Activated T-cell treated with anti-CD3 and anti-CD28 coated beads, Interleukin-2, amount 50 U/mL, for 4 hours (primary cell): ENCODE measurements at places on chromosomes 13 and 19. TPM values are rescaled to one million over a fixed set of nuclear protein-coding genes. Genes with fewer than 3 reads are reported as not detected.

Gene TMEM59L
- total RNA-seq = not detected

Gene KIRREL2
- total RNA-seq = 0.86 TPM

Gene ZNF575
- total RNA-seq = 3.0 TPM

Gene SOX21
- total RNA-seq = not detected

Gene FGF21
- not detected for total RNA-seq

Gene REEP6
- total RNA-seq = 1.8 TPM

Gene FCAR
- total RNA-seq = not detected

Gene KLHL1
- total RNA-seq = not detected

Gene COX7A1
- not detected for total RNA-seq

Gene NKPD1
- 0.33 TPM for total RNA-seq

Gene CYP4F8
- total RNA-seq = not detected

Gene SAE1
- 112 TPM for total RNA-seq

Gene KLF5
- total RNA-seq = 4.3 TPM

Gene HCN2
- total RNA-seq = 0.20 TPM

Gene FAAP24
- total RNA-seq = 6.1 TPM

Gene LHB
- not detected for total RNA-seq

Gene APBA3
- 48.5 TPM for total RNA-seq

Gene ATP4B
- not detected for total RNA-seq

Gene KLF1
- 0.68 TPM for total RNA-seq

Gene RGCC
- 216 TPM for total RNA-seq

Gene RNASEH2A
- 39.1 TPM for total RNA-seq

Gene N4BP2L2
- 59.7 TPM for total RNA-seq

Gene ZNF441
- 2.9 TPM for total RNA-seq

Gene FGF14
- not detected for total RNA-seq

Gene SOX1
- total RNA-seq = 0.10 TPM

Gene CLEC17A
- total RNA-seq = 0.95 TPM
